Progenitor cell of endocrine pancreas (in vitro differentiated cells): ENCODE measurements at places on chromosomes 6 and 20. TPM values are rescaled to one million over a fixed set of nuclear protein-coding genes. Genes with fewer than 3 reads are reported as not detected.

- H3K27ac ChIP-seq: no peak overlapping the region
- peaks cover 5% of the 10 kb centered on the region for H3K4me1 ChIP-seq
- DNase-seq: no peak
- peaks cover 57% of the 10 kb centered on the region for H3K27me3 ChIP-seq
- no peak overlapping the region for H3K4me3 ChIP-seq
- H3K36me3 ChIP-seq: peaks cover 27% of the 10 kb centered on the region
These were observed 3.8 kb downstream of the TXNDC5 start for GRCh38 chr6:7906741-7907140.

GRCh38 chr6:12866422-12867029 lies 150.0 kb downstream of the PHACTR1 start:
- no peak overlapping the region for H3K4me3 ChIP-seq
- H3K27me3 ChIP-seq: peaks cover 3% of the 10 kb centered on the region
- no peaks in the 10 kb centered on the region for H3K4me1 ChIP-seq
- no peaks in the 10 kb centered on the region for H3K36me3 ChIP-seq
- H3K27ac ChIP-seq: no peak overlapping the region

- H3K27ac ChIP-seq: no peak overlapping the region
- peaks cover 14% of the 10 kb centered on the region for H3K36me3 ChIP-seq
- H3K4me3 ChIP-seq: no peak overlapping the region
- DNase-seq: no peak
- H3K27me3 ChIP-seq: no peaks in the 10 kb centered on the region
These were observed 18.5 kb downstream of the RBCK1 start for GRCh38 chr20:426566-426965.

DNA sequence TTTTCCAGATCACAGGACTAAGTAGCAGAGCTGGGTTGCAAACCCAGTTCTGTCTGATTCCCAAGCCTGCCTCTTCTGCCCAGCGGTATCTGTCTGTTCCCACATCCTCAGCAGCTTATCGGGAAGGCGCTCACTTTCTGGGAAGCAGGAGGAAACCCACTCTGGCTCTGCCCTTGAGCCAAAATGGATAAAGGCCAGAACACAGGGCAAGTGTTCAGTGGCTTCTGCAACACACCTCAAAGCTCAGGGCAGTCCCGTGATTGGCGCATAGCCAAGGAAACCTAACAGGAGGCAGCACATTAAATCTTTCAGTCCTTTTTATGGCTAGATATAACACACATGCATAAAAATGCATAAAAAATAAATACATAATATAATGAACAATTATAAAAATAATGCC lies 262.2 kb downstream of the NRN1 start:
- H3K36me3 ChIP-seq: no peaks in the 10 kb centered on the region
- H3K4me1 ChIP-seq: no peaks in the 10 kb centered on the region
- DNase-seq: no peak
- no peak overlapping the region for H3K27ac ChIP-seq

GRCh38 chr6:112049026-112049799 lies 4.7 kb upstream of the CCN6 start:
- DNase-seq: no peak
- H3K27me3 ChIP-seq: no peaks in the 10 kb centered on the region
- no peak overlapping the region for H3K27ac ChIP-seq
- H3K36me3 ChIP-seq: no peaks in the 10 kb centered on the region
- no peak overlapping the region for H3K4me3 ChIP-seq
- H3K4me1 ChIP-seq: no peaks in the 10 kb centered on the region

- H3K4me1 ChIP-seq: peaks cover 6% of the 10 kb centered on the region
- no peak overlapping the region for H3K27ac ChIP-seq
- no peak for DNase-seq
- peaks cover 34% of the 10 kb centered on the region for H3K36me3 ChIP-seq
- H3K4me3 ChIP-seq: no peak overlapping the region
These were observed 13.3 kb downstream of the GABBR1 start for GRCh38 chr6:29619578-29620160.

Gene PTK6
- 0.29 and 0.31 TPM in 2 replicates for total RNA-seq
